ENCODE measurements at places on chromosomes 12 and 14.

- no peak for DNase-seq
Measured at GRCh38 chr14:36582011-36582873, at the start of gene NKX2-8. TSS of gene NKX2-8 (minus strand) at chr14:36582614. CDS start at chr14:36582389, 225 bp downstream.

GRCh38 chr14:72512925-72513324 is 381.0 kb downstream of the DPF3 start:
- DNase-seq, result no peak

DNA sequence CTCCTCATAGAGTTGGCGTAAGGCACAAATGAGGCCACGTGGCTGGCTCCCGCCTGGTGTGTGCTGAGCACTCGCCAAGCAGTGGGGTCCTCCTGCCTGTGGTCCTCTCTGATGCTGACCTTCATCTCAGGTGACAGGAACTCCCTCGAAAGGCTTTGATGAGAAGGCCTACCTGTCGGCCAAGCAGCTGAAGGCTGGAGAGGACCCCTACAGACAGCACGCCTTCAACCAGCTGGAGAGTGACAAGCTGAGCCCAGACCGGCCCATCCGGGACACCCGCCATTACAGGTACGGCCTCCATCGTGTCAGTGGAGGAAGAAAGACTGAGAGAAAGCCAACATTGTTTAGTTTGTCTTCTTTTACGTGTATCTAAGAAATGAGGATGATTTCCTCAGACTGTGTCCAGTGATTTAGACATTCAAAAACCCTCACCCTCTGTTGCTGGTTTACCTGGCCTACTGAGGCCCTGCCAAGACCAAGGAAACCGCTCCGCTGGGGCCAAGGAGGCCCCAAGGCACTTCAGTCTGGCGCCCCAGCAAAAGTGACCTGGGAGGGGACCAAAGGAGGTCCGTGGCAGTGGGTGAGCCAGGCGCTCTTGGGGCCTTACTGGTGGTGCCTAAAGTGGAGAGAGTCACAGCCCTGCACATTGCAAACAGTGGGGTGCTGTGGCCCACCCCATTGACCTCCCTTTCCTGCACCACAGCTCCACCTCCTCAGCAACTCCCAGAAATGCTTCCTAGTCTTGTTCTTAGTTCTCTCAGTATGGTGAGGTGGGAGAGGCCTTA is 60.8 kb downstream of the GALNT16 start:
- no peak for DNase-seq

- no peak for DNase-seq
Measured at GRCh38 chr14:98006008-98006407, 1208.8 kb downstream of the VRK1 start.

- no peak for DNase-seq
Measured at GRCh38 chr12:16603916-16604575, 1.9 kb downstream of the LMO3 start.

GRCh38 chr12:13233830-13234641 is 37.5 kb downstream of the EMP1 start:
- no peak for DNase-seq

- DNase-seq, result no peak
Measured at GRCh38 chr12:52277486-52278245, 3.2 kb downstream of the KRT86 start.

- no peak for DNase-seq
Measured at GRCh38 chr12:124456652-124457152, 110.7 kb downstream of the NCOR2 start.

GRCh38 chr12:103100257-103100831 is 142.9 kb downstream of the ASCL1 start:
- no peak for DNase-seq

DNA sequence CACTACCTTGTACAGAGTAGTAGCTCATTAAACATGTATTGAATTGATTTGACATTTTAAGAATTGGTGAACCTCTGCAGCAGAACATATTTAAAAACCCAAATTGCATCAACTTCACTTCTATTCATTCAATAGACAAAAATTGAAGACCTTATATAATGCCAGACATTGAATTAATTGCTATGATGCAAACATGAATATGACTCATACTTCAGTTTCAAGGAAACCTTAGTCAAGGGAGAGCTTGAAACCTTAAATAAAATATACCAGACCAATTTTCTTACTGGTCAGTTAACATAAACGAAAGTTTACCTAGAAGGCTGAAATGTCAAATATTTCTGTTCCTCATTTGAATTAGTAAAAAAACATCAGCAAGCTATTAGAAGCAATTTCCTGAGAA is 5.0 kb upstream of the MGAT4C start:
- no peak for DNase-seq

DNA sequence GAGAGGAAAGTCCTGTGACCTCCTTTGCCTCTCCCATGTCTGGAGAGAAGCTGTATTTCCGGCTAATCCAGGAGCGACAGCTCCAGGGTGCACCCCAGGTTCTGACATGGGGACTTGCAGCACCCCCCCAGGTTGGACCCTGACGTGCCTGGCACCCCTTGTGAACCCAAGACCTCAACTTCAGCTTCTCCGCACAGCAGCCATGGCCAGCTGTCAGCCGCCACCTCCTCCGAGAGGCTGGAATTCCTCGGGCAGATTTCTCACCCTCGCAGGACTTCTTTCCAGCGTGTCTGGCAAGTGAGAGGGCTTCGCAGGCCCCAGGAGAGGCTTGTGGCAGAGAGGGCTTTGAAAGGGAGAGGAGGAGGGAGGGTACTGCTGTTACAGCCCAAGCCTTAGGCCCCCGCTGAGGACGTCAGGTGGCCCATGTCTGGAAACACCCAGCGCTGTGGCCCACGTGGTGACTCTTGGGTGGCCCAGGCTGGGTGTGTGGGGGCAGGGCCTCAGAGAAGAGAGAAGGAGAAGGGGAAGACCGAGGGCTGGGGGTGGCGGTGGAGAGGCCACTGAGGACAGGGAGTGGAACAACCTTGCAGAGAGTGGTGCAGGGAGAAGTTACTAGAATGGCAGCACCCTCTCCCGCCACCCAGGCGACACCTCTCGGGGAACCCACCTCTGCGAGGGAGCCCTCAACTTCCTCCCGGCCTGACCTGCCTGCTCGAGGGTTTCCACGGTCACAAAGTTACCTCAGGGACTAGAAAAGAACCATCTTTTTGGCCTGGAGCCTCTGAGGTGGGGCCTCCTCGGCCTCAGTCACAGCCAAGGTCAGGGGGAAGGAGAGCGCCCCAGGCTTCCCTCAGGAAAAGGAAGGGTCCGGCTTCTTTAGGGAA is 11.7 kb upstream of the RPS6KL1 start:
- no peak for DNase-seq

- DNase-seq, result no peak
Measured at GRCh38 chr12:104121001-104121400, 17.0 kb downstream of the NFYB start.

DNA sequence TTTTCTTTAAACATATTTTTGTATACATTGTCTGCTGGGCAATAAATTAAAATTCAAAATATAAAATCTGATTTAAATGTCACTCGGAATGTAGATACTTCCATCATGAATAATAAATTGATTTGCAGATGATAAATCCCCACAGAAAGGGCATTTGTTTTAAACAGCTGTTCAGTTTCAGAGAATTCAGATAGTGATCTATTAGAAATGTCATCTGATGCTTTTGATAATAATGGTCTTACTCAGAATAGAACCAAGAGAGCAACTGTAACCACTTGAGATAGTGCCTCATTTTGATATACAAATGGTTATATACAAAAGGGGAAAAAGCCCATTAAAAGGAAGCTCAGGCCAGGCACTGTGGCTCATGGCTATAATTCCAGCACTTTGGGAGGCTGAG is 43.4 kb downstream of the CDK17 start:
- DNase-seq, result no peak

DNA sequence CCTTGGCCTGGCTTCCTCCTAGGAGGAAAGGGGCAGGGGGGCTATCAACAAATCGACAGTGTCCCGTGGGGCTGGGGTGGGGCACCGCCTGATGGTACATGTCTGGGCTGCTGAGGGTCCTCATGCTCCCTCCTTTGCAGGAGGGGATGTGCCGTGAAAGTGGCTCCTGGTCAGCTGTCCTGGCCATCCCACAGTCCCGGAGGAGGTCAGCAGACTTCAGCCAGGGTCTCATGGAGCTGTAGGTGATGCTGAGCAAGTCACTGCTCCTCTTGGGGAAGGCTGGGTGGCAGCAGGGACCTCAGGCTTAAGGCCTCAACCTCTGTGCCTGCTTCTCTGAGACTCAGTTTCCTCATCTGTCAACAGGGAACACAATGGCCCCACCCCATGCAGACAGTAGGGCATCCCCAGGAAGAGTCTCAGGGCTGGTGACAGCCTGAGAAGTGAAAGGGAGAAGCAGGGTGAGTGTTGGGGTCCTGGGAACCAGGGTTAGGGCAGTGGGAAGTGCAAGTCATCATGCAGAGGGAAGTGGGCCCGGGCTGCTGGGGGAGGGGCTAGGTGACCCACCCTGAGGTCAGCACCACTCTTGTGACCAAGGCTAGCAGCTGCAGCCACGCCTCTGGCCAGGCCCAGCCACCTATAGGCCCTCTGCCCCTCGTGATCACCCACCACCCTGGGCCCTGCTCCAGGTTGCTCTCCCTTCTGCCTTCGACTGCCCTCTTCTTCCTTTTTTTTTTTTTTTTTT is 4.4 kb upstream of the TNFAIP2 start:
- no peak for DNase-seq

DNA sequence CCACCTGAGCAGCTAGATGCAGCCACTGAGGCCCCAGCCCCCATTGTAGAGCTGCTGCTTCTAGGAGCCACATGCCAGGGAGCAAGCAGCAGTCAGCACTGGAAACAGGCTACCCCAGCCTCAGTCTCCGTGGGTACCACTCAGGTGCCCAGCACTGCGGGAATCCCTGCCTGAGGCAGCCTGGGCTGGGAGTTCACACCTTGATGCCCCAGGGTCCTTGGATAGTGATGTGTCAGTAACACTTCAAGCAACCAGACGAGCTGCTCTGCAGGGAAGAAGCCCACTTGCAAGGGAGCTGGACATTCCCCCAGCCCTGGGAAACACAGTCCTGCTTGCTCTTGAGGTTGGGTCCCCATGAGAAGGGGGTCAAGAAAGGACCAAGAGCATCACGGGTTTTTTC is 90.7 kb downstream of the ZFP36L1 start:
- no peak for DNase-seq

DNA sequence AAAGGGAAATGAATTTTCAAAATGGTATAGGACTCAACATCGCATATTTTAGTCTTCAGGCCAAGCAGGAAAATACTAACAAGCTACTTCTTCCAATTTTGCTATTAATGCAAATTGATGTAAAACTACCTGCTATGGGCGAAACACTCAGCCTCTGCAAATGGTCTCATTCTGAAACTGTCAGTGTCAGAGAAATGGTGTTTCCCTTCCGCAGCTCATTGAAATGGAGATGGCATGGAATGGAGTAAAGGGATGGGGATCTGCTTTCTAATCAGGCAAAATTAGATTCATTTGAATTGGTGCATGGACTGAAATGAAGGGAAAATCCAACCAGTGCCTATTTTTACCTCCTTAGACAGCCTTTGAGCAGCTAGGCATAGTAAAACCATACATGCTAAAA is 80.4 kb upstream of the EEA1 start:
- no peak for DNase-seq

DNA sequence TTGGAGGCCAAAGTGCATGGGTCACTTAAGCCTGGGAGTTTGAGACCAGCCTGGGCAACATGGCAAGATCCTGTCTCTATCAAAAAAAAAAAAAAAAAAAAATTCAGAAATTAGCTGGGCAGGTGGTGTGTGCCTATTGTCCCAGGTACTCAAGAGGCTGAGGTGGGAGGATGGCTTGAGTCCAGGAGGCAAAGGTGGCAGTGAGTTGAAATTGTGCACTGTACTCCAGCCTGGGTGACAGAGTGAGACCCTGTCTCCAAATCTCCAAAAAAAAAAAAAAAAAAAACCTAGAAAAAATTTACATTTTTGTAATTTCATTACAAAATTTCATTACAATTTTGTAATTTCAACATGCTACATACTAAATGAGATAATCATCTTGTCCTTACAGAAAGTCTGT is 42.7 kb downstream of the SYNE2 start:
- DNase-seq, result no peak

DNA sequence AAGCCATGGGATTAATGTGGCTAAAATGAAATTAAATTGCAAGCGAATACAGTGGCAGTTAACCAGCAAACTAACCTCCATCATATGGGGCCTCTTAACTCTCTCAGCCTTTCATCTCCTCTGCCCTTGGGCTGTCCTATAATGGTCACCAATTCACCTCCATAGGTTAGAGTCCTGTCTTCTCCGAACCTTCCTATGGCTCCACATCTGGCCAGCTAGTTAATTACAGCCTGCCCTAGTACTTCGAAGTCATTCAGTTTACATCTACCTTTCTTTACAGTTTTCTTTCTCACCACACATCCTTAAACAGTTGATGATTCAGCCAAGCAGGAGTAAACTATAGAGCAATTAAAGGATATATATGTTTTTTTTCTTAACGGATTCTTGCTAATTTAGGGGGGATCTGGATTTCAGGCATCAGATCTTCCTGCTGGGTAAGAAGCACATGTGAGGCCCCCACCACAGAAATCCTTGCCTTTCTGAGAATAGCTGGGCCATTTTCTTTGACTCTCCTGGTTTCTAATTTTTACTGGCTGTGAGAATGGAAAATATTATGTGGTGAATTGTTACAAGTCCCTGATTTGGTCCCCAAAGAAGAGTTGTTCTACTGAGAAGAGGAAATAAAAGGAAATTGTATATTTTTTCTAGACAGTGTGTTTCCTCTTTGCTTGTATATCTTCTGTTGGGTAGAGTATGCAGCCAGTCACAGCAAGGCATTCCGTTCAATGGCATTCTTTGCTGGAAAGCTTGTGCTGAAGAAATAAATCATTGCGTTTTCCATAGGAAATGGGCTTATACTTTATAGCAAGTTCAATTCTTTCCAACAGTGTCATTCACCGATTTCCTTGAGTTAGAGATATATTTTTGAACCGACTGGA is 16.7 kb downstream of the HMGA2 start:
- no peak for DNase-seq

DNA sequence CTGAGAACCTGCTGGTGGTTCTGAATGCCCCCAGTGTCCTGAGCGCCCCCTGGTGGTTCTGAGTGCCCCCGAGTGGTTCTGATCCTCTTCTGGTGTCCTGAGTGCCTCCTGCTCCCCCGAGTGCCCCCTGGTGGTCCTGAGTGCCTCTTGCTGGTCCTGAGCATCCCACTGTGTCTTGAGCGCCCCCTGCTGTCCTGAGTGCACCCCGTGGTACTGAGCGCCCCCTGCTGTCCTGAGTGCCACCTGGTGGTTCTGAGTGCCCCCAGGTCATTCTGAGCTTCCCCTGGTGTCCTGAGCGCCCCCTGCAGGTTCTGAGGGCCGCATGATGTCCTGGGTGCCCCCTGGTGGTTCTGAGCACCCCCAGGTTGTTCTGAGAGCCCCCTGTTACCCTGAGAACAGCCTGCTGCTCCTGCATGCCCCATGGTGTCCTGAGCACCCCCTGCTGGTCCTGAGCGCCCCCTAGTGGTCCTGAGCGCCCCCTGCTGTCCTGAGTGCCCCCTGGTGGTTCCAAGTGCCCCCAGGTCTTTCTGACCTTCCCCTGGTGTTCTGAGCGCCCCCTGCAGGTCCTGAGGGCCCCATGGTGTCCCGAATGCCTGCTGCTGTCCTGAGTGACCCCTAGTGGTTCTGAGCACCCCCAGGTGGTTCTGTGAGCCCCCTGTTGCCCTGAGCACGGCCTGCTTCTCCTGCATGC is 1165.4 kb downstream of the TMEM121 start:
- no peak for DNase-seq
